ENCODE measurements at places on chromosomes 6 and 20.

DNA sequence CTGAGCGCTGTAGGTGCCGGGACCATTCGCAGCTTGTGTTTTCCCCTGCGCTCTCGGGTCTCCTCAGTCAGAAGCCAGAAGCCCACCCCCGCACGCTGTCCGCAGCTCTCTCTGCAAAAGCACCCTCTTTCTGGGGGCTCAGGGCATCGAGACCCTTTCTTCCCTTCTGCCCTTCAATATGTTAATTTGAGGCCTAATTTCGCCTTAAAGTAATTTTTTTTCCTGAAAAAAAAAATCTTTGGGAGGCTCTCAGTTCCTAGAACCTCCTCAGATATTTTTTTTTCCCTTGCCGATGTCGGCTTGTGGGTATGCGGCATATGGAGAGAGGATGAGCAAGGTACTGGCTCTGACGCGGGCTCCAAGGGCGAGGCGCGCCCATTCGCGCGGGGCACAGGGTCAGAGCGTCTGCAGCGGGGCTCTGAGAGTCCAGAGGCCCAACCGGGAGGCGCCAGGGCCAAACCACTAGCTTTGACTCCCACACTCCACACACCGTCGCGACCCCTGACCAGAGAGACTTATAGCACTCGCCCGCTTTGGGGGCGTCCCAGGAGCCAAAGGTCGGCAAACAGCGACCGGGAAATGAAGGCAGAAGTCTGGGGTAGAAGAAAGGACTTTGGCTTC is 893 bp downstream of the PRDM13 start:
- no peak for DNase-seq
- H3K4me3 ChIP-seq = no peak overlapping the region
- peaks cover 2% of the 10 kb centered on the region for H3K36me3 ChIP-seq
- H3K27ac ChIP-seq = no peak overlapping the region
- H3K4me1 ChIP-seq = peaks cover 45% of the 10 kb centered on the region

DNA sequence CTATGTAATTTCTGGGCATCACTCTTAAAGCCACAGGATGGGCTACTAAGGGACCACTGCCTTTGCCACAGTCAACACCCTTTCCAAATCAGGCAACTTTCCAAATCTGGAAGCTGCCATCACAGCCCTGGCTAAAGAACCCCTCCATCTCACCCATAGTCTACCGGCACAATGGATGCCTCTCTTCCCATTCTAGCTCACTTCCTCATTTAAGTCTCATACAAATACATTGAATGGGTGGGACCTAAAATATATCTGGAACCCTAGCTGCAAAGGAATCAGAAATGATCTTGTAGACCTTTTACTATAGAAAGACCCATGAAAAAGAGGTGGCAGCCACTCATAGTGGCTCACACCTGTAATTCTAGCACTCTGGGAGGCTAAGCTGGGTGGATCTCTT is 3.3 kb upstream of the TREML4 start:
- H3K27me3 ChIP-seq = peaks cover 2% of the 10 kb centered on the region
- no peaks in the 10 kb centered on the region for H3K36me3 ChIP-seq
- no peak overlapping the region for H3K27ac ChIP-seq

- no peaks in the 10 kb centered on the region for H3K27me3 ChIP-seq
- H3K4me1 ChIP-seq = peaks cover 20% of the 10 kb centered on the region
- peaks cover 10% of the 10 kb centered on the region for H3K36me3 ChIP-seq
- H3K4me3 ChIP-seq = no peak overlapping the region
- H3K27ac ChIP-seq = no peak overlapping the region
Observed at GRCh38 chr6:166484863-166485262, 101.6 kb downstream of the RAMACL start.

GRCh38 chr6:39903656-39904055 is 30.6 kb downstream of the MOCS1 start:
- H3K4me3 ChIP-seq = no peak overlapping the region
- no peak for DNase-seq
- no peak overlapping the region for H3K27ac ChIP-seq
- no peaks in the 10 kb centered on the region for H3K36me3 ChIP-seq

GRCh38 chr6:70973604-70974003 is 16.7 kb upstream of the B3GAT2 start:
- H3K4me3 ChIP-seq = no peak overlapping the region
- H3K27ac ChIP-seq = no peak overlapping the region
- no peak for DNase-seq
- H3K4me1 ChIP-seq = no peaks in the 10 kb centered on the region

- no peak overlapping the region for H3K4me3 ChIP-seq
- DNase-seq = no peak
- no peak overlapping the region for H3K27ac ChIP-seq
- peaks cover 4% of the 10 kb centered on the region for H3K4me1 ChIP-seq
- no peaks in the 10 kb centered on the region for H3K27me3 ChIP-seq
- peaks cover 29% of the 10 kb centered on the region for H3K36me3 ChIP-seq
Observed at GRCh38 chr6:111329882-111330633, 153.0 kb downstream of the REV3L start.

GRCh38 chr6:65988006-65988405 is 281.0 kb upstream of the EYS start:
- no peaks in the 10 kb centered on the region for H3K36me3 ChIP-seq
- no peaks in the 10 kb centered on the region for H3K27me3 ChIP-seq
- DNase-seq = no peak
- no peak overlapping the region for H3K4me3 ChIP-seq

DNA sequence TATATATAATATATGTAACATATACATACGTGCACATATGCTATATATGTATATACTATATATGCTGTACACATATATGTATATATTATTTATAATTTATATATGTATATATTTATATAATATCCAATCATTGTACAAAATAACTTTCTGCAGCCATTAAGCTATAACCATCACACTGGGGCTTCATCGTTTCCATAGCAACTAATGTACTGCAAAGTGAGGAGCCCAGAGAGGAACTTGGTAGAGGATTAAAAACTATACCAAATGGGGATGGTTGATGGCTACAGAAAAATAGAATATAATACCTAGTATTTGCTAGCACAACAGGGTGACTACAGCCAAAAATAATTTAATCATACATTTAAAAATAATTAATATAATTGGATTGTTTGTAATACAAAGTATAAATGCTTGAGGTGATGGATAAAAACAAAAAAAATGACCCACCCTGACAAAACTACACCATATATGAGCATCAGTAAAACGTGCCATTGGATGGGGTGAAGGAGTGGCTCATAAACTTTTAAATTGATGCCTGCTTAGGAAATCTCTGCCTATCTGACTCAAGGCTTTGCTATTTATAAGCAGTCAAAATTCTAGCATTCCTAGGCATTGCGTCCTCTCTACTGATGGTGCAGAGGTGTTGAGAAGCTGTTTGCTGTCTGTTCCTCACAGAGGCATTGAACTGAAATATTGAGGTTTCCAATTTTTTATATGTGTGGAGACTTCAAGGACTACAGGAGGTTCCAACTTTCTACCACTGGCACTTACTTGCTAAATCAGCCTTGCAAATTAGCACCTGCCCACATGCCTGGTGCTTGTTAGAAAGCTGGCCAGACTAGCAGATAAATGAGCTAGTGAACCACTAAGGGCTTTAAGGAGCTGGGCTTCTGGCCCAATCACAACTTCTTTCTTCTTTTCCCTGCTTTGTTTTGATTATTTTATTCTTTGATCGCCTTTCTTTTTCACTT is 190.1 kb downstream of the SCP2D1 start:
- H3K4me1 ChIP-seq = no peaks in the 10 kb centered on the region
- H3K36me3 ChIP-seq = no peaks in the 10 kb centered on the region
- H3K4me3 ChIP-seq = no peak overlapping the region
- no peak for DNase-seq
- no peak overlapping the region for H3K27ac ChIP-seq

Measured in activated CD8-positive, alpha-beta T cell treated with anti-CD3 and anti-CD28 coated beads for 36 hours (primary cell).